ENCODE measurements at places on chromosomes 11 and 22.

GRCh38 chr11:103407641-103408040 lies 298.4 kb downstream of the DYNC2H1 start:
- DNase-seq: no peak

GRCh38 chr11:3767536-3767935 lies 29.8 kb downstream of the NUP98 start:
- DNase-seq: no peak

DNA sequence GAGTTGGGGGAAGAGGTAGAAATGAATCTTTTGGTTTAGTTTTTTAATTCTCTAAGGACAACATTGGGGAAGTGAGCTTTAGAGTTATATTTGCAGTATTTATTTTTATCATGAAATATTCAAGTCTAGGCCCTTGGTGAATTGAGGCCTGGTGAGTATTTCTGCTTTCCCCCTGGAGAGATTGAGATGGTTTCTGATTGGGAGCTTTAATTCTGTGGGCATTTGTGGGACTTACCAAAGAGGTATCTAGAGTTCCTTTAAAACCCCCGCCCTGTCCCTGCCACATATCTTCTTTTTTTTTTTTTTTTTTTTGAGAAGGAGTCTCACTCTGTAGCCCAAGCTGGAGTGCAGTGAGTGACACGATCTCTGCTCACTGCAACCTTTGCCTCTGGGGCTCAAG lies 9.6 kb downstream of the ACO2 start:
- DNase-seq: no peak

- DNase-seq: no peak
These were observed 20.2 kb upstream of the TREH start for GRCh38 chr11:118699506-118700220.

DNA sequence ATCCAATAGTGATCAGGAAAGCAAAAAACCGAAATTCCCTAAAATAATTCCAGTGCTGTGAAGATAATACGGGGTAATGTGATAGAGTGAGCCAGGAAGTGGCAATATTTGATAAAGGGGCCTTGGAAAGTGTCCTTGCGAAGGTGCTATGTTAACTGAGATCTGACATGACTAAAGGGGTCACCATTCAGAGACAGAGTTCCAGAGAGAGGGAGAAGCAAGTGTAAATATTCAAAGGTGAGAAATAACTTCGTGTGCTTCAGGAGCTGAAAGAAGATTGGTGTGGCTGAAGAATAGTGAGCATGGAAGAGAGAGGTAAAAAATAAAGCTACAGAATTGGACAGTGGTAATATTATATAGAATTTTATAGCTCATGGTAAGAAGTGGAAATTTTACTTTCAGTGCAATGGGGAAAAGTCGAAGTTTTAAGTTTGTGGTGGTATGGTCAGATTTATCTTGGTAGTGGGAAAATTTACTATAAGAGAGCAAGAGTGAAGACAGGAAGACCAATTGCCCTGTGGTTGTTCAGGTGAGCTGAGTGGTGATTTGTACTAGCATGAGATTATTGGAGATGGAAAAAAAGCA lies 164.5 kb downstream of the JRKL start:
- DNase-seq: no peak

GRCh38 chr11:9575260-9576240 lies 2.1 kb downstream of the WEE1 start:
- DNase-seq: no peak

- DNase-seq: no peak
These were observed 68.5 kb downstream of the PIWIL3 start for GRCh38 chr22:24706054-24706453.

GRCh38 chr11:106986261-106986660 lies 32.0 kb downstream of the GUCY1A2 start:
- DNase-seq: no peak

DNA sequence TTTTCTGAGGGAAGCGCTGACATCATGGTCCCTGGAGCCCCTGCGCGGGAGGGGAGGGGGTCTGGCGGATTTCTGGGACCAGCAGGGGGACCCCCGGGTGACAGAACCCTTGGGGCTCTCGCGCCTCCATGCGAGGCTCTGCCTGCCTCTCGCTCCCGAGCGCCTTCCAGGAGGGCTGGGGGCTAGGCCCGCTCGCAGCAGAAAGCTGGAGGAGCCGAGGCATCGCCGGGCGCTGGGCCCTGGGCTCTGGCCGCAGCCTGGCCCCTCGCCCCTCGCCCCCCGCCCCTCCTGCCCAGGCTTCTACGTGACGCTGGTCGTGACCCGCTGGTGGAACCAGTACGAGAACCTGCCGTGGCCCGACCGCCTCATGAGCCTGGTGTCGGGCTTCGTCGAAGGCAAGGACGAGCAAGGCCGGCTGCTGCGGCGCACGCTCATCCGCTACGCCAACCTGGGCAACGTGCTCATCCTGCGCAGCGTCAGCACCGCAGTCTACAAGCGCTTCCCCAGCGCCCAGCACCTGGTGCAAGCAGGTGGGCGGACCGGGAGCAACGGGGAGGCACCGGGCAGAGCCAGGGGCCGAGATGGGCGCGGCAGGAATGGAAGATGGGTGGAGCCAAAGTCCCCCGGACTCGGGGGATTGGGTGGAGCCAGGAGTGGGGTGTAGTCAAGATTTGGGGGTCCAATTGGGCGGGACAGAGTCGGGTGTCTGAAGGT lies 5.4 kb downstream of the BEST1 start:
- DNase-seq: no peak

- no peak for DNase-seq
These were observed 1086.8 kb downstream of the BRD1 start for GRCh38 chr22:48740731-48741405.

- no peak for DNase-seq
These were observed 81.4 kb downstream of the BBOX1 start for GRCh38 chr11:27122001-27122400.

DNA sequence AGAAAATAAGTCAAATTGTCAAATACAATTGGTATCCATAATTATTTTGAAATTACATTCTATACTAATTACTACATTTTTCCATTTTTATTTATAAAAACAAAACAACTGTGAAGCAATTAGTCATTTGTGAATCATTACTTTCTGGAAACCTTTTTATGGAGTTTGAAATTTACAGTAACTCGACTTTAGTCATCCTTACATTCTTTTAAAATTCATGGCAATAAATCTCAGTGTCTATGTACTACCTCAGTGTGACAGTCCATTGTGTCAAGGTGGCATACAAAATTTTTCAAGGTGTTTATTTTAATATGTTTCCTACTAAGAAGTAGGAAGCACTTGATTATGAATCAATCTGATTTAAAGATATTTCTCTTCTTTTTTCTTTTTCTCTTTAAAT lies 1949.4 kb upstream of the RAG2 start:
- DNase-seq: no peak

GRCh38 chr11:25992294-25992693 lies 339.6 kb upstream of the ANO3 start:
- no peak for DNase-seq

GRCh38 chr22:24067587-24068376 lies 56.7 kb downstream of the CABIN1 start:
- no peak for DNase-seq

DNA sequence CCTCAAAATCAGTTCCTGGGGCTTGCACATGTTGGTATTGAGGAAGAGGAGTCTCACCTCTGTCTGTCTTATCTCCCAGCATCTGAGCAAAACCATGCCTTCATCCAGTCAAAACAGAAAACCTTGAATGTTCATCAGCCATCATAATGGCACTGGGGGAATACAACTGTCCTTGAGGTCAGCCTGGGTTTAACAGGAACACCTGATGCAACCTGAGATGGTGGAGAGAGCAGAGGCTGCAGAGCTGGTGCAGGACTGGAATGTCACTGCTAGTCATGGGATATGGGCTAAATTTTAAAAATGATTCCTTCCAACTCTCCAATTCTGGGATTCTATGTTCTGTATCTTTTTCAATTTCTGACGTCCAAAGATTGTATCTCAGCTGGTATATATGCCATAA lies 931.0 kb downstream of the NTM start:
- DNase-seq: no peak

- no peak for DNase-seq
These were observed 63.7 kb downstream of the LIF start for GRCh38 chr22:30182815-30183214.

DNA sequence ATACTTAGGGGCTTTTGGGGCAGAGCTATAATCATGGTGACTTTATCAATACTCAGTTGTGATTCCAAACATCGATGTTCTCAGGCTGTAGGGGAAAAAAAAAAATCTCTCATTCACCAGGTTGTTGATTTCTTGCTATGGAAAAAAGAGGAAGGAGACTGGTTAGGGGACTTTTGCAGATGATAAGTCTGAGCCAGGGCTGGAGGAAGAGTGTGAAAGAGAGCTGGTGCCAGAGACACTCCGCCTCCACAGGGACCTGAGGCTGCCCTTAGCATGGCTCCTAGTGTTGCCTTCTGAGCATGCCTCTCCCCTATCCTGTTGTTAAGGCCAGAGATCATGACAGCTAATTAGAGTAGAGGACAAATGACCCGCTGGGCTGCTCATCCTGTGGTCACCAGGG lies 16.9 kb downstream of the UPB1 start:
- no peak for DNase-seq

GRCh38 chr11:117620086-117620485 lies 176.9 kb downstream of the DSCAML1 start:
- no peak for DNase-seq

DNA sequence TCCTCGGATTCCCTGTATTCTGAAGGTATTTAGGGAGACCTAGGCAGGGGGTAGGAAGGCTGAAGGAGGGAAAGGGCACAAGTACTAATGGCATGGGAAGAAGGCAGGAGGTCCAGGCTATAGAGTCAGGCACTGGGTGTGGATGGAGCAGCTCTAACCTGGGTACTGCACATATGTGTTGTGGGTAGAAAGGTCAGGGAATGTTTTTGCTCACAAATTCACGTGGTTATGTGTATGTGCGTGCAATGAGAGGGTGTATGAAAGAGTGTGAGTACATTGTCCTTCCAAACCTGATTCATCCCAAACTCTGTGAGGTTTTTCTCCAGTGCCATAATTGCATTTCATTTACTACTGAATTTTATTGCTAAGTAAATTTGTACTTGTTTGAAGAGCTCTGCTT lies 23.2 kb downstream of the DNHD1 start:
- DNase-seq: no peak

DNA sequence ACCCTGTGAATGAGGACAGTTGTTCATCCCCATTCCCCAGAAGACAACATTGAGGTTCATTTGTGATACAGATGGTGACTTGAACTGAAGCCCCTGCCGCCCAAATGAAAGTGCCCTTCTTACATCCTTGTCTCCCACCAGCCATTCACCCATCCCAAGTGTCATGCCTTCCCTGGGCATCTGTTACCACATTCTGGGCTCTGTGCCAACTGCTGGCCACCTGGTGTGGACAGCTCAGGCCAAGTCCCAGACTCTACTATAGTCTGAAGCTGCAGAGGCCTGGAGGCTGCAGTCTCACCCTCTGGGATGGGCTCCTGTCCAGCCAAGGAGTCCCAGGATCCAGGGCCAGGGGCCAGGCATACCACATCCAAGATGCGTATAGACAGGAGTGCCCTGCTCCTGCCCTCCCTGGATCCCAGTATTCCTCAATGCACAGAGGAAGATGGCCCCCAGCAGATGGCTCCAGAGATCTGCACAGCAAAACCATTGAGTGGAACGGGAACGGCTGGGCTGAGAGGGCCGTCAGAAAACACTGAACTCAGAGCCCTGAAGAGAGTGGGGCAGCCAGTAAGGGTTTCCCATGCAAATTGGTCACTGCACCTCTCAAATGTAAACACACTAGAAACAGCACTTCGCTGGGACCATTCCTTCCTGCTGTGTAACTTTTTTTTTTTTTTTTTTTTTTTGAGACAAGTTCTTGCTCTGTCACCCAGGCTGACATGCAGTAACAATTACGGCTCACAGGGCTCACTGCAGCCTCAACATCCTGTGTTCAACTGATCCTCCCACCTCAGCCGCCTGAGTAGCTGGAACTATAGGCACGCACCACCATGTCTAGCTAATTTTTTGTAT lies 22.8 kb downstream of the ARRB1 start:
- DNase-seq: no peak

DNA sequence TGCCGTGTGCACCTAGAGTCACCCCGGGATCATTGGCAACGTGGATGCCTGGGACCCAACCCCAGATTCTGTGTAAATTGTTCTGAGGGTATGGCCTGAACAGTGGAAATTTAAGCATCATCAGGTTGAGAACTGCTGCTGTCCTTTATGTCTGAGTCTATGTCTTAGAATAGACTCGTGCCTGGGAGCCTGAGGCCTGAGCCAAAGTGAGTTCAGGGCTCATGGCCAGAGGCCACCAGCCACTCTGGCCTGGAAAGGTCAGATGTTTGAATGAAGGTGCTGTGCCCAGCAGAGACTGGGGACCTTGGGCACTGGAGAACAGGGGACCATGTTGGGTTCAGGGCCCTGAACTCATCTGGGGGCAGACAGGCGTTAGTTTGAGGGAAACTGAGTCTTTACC lies 91.1 kb downstream of the MYO18B start:
- no peak for DNase-seq

GRCh38 chr22:37739035-37739434 lies 42.2 kb downstream of the TRIOBP start:
- DNase-seq: no peak

DNA sequence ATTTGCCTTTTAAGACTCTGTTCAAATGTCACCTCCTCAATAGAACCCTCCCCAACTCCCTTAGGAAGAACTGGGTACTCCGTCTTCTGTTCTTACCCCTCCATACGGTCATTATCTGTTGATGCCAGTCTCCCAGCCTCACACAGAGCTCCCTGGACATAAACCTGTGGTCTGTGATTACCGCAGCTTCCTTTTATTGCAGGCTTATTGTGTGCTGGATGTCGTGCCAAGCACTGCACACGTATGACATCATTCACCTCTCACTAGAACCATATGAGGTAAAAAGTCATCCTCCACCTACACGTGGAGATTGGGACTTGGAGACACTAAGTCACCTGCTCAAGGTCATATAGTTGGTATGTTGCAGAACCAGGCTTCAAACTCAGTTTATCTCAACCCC lies 15.3 kb downstream of the PTPN5 start:
- no peak for DNase-seq

- DNase-seq: no peak
These were observed 9.5 kb downstream of the PPARA start for GRCh38 chr22:46159777-46160176.

Measured in brain pericyte (primary cell).